ENCODE measurements at places on chromosomes 1 and 21.

DNA sequence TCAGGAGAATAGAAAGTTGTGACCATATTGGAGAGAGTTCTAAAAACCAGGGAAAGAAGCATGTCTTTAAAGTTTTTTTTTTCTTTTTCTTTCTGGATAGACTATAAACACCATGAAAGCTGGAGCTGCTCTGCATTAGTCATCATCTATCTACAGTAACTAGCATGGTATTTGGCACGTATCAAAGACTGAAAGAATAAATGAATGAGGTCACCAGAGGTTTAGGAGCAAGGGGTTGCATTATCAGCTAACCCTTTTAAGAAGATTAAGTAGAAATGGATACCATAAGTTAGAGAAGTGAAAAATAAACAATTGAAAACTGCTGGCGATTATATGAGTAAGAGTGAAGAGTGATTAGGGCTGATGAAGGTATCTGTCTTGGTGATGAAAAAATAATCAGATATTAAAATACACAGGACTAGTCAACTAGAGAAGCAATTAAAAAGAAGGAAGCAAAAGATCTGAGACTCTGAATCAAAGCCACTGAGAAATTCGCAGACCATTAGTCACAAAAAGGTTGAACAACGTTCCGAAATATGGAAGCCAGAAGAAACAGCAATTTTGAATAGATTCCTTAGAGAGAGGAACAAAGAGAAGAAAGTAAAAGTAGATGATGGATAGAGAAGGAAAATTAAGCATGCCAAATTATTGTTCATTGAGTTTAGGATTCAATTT lies 536.4 kb downstream of the DPYD start:
- DNase-seq: no peak

GRCh38 chr21:44986471-44987291 lies 46.9 kb downstream of the SLX9 start:
- no peak for DNase-seq

- no peak for DNase-seq
Measured at GRCh38 chr1:80931178-80931577, 869.6 kb upstream of the ADGRL2 start.

DNA sequence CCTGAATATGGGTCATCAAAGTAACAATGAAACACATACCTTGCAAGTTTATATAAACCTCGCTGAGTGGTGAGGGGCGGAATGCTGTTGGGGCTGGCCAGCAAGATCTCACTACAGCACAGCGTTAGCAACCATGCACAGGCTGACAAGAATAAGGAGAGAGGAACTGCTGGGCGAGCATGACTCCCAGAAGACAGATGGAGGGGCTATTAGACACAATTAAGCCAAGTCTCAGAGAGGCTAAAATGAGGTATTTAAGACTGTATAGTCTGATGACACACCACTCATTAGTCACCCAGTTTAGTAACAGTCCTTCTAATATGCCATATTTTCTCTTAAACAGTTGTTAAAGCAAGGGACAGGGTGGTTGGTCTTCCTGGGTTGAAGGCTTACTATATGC lies 340.2 kb upstream of the NR5A2 start:
- DNase-seq: no peak

DNA sequence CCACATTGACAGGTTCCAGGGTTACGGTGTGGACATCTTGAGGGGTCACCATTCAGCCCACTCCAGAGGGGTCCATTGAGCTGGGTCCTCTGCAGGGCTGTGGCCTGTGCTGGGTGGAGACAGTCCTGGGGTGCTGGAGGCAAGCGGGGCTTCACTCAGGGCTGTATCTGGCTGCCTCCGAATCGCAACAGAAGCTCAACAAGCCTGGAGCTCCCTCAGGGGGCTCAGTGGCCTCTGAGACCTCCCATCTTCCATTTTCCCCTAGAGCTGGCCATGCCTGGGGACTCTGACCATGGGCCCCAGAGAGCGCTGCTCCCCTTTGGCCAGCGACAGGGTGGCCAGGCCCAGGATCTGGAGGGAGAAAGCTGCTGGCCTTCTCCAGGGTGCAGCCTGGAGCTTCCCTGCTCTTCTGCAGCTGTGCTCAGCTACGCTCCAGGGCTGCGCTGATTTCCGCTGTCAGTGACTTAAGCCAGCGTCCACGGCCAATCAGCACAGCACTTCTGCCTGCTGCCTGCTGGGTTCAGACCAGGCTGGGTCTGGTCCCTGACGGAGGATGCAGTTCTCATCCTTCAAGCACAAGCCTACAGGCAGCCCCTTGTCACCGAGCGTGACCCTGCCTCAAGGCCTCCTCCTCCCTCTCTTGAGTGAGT lies 45.0 kb upstream of the ADARB1 start:
- no peak for DNase-seq

- no peak for DNase-seq
Measured at GRCh38 chr1:83769072-83769471, 229.9 kb downstream of the TTLL7 start.

Measured in NCI-H510A (cell line).